ENCODE measurements at places on chromosomes 2 and 18. TPM values are rescaled to one million over a fixed set of nuclear protein-coding genes. Genes with fewer than 3 reads are reported as not detected.
A peak's percentile ranks its signal among the peaks of the same experiment; 100 is the strongest.

DNA sequence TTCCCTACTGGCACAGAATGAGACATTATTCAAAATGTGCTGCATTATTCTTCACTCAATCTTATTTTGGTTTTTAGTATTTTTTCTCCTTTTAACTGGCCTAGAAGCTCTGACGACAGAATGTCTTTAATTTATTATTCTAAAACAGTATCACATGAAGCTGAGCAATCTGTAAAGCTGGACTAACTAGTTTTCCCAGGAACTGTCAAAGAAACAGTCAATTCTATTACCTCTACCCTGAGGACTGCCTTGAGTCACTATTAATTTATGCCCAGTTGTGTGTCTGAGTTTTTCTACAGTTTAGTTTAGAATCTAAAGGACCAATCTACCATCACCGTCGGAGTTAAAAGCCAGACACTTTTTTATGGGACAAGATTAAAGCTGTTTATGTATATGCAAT is 31.6 kb downstream of the MBD2 start:
- no peak for DNase-seq

GRCh38 chr2:206084870-206085741 is 868 bp downstream of the INO80D start:
- no peak for DNase-seq

DNA sequence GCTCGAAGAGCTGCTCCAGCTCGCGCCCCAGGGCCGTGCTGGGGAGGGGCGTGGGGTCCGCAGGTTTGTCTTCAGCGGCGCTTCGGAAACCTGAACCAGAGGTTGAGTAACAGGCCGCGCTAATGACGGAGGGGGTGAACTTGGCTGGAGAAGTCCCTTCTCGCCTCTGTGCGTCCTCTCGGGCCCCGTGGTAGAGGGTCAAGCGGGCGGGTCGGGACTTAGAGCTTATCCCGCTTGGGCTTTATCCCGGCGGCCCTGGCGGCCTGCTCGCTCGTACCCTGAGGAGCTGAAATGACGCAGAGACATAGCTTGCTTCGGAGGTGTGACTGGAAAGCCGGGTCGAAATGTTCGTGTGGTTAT is 479 bp downstream of the RNMT start:
- peak; percentile 69 for DNase-seq

DNA sequence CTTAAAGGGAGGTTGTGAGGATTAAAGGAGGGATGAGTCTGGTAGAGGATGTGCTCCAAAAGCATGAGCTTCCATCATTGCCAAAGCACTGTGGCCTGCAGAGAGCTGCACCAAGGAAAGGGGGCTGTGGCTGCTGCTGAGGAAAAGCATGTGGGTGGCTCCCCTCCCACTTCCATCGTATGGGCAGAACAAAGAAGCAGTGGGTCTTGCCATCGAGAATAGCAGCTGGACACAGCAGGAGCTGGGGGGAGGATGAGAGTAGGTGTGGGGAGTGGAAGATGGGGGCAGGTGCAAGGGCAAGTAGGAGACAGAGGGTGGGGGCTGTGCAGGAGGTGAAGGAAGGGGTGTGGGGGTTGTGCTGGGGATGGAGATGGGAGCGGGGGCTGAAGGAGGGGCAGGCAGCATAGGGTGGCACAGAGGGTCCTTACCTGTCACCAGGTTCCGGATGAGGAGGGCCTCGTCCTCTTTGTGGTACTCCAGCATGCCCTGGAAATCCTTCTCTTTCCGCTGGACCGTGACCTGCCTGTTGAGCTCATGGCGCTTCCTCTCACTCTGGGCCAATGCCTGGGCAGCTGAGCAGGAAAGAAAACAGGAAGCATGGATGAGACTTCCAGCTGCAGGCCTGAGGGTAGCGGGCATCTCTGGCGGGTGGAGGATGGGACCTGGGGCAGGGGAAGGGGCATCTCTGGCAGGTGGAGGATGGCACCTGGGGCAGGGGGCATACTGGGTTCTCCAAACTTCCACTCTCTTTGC is 33.6 kb upstream of the ACAA2 start:
- DNase-seq, result no peak

Gene TTC27
- 29.1 TPM for total RNA-seq

DNA sequence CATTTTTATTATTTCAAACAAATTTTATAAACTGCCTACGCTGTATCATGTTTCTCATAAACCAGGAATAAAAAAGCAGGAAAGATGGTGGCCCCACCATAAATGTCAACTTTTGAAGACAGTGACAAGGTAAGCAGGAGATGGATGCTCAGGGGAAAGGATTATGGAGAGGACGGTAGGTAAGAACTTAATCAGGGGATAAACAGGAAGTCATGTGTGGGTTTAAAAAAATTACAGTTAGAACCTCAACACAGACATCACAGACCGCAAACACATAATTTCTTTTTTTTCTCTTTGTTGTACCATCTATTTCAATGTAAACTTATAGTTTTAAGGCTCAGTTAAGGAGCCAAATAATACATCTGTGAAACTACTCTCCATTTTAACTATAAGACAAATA is 575.2 kb upstream of the SLC8A1 start:
- no peak for DNase-seq

Gene ZFAND2B
- 16.6 TPM for total RNA-seq

DNA sequence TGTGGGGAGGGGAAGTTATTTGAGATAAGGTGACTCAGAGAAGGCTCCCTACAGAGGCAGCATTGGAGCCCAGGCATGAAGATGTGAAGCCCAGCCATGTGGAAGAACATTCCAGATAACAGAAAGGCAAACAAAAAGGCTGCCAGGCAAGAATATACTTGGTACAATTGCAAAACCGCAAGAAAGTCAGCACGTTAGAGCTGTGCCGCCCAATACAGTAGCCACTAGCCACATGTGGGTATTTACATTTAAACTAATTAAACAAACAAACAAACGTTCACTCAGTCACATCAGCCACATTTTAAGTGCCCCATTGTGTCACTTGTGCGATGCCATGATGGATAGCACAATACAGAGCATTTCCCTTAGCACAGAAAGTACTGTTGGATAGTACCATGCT is 179.6 kb downstream of the SATB2 start:
- no peak for DNase-seq

DNA sequence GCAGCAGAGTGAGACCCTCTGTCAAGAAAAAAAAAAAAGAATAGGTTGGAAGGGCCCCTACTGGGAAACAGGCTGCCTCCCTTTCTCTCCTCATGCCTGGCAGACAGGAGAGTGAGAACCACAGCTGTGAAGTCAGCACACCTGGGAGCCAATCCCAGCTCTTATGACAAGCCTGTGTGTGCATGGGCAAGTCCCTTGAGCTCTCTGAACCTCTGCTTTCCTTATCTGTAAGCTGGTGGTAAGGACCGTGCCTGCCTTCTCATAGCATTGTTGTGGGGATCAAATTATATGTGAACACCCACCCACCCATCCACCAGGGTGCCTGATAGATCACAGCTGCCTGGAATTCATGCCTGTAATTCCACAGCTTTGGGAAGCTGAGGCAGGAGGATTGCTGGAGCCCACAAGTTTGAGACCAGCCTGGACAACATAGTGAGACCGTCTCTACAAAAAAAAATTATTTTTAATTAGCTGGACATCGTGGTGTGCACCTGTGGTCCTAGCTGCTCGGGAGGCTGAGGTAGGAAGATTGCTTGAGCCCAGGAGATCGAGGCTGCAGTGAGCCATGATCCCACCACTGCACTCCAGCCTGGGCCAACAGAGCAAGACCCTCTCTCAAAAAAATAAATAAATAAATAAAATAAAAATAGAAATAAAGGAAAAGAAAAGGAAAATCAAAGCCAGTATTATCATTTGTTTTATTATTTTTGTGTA is 66.9 kb upstream of the MCFD2 start:
- DNase-seq, result no peak

GRCh38 chr2:240898108-240898730 is 2.3 kb upstream of the MAB21L4 start:
- DNase-seq, result no peak

GRCh38 chr2:19932928-19933327 is 31.1 kb upstream of the TTC32 start:
- no peak for DNase-seq

Gene DHRS9
- total RNA-seq, result not detected

Gene MAL
- not detected for total RNA-seq

Gene MYL12B
- total RNA-seq, result 164 TPM

Gene SERPINB7
- total RNA-seq, result not detected

DNA sequence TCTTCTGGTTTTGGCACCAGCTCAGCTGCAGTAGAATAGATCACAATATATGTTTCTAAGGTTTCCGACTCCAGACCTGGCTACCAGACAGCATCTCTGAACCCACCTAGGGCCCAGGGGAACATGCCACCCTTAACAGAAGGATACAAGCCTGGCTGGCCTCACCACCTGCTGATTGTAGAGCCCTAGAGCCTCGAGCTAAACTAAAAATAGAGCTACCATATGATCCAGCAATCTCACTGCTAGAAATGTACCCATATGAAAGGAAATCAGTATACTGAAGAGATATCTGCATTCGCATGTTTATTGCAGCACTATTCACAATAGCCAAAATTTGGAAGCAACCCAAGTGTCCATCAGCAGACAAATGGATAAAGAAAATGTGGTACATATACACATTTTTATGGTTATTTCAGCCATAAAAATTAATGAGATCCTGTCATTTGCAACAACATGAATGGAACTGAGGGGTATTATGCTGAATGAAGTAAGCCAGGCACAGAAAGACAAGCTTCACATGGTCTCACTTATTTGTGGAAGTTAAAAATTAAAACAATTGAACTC is 242.4 kb upstream of the SLC39A10 start:
- DNase-seq, result no peak
